CD4-positive, alpha-beta T cell treated with Interleukin-17A for 4 hours (primary cell): ENCODE measurements at places on chromosomes 5 and 9.

DNA sequence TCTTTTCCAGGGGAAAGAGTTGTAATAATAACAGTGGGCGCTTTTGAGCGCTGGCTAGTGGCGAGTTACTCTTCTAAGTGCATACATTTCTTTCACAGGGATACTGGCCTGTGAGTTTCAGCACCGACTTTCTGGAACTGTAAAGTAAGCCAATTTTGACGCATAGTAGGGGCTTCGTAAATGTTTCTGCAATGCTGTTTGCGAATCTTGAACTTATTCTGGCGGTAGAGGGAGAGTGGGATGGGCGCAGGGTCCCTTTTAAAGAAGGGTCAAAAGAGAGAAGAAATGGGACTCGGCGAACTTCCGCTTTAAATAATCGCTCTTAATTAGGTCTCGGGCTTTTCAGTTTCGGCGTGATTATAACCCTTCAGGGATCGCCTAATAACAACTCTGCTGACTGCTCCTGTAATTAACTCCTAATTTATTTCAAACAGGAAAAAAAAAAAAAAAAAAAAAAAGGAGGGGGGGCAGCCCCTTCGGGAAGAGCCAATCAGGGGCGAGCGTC lies 351 bp upstream of the MSX2 start:
- no peak for DNase-seq

DNA sequence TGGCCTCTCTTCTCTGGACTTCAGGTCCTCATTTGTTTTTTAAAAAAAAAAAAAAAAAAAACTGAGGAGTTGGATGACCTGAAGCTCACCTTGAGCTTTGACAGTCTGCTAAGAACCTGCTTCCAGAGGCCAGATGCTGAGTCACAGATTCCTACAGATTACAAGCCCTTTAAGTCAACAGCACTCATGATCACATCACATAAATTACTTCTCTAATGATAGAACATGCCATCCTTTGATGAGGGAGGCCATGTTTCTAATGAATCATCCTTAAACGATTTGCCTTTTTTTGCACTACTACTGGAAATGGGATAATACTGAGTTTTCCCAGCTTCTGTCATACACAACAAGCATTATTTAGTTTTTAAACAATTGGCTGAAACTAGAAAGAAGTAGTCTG lies 34.2 kb upstream of the MYOT start:
- DNase-seq = no peak

- no peak for DNase-seq
These were observed 19.6 kb upstream of the INSL6 start for GRCh38 chr9:5205071-5205470.

GRCh38 chr9:83106263-83106662 lies 43.3 kb upstream of the RASEF start:
- no peak for DNase-seq

- no peak for DNase-seq
These were observed 246.1 kb upstream of the TUT7 start for GRCh38 chr9:86600291-86600690.

GRCh38 chr9:135210676-135211523 lies 123.4 kb downstream of the OLFM1 start:
- DNase-seq = no peak

DNA sequence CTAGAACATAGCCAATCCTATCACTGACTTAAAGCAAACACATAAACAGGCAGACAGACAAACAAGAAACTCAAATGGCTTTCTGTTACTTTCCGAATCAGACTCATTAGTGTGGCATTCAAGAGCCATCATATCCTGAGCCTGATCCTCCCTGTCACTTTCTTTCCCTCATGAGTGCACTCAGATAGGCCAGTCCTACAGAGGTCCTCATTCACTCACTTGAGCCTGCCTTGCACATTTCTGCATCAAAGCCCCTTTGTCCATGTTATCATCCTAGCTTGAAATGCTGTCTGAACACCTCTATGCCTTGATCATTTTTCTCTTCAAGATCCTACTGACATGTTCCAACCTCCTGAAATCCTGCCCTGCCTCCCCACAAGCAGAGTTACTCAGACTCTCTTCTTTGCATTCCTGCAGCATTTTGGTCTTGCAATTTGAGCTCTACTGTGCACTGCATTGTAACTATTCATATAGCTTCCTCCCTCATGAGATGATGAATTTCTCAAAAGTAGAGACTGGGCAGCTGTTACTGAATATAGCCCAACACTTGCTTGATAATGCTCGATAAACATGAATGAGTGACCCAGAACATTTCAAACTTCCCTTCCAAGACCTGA lies 126.9 kb downstream of the PALM2AKAP2 start:
- no peak for DNase-seq
